ENCODE measurements at places on chromosomes 12 and 14.

- no peak for DNase-seq
Observed at GRCh38 chr12:91506452-91506851, 323.8 kb upstream of the DCN start.

DNA sequence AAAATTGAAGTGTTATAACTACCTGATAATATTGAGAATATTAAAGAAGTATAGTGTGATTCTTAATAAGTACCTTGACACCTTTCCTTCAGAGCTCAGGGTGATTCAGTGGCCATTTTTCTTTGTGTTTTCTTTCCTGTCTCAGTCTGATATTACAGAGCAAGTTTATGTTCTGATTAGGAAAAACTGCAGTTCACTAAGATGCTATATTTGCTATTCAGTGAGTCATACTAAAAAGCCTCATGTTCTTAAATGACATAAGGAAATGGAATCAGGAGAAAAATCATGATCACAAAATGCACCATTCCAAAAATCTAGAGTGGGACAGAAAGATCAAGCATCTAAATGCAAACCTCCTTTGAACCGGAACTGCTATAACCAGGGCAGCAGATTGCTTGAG is 390.6 kb upstream of the ATP2B1 start:
- DNase-seq, result no peak

- DNase-seq, result no peak
Observed at GRCh38 chr12:66304296-66304900, 2.1 kb downstream of the HELB start.

GRCh38 chr12:85036733-85037132 is 582 bp downstream of the LRRIQ1 start:
- no peak for DNase-seq

DNA sequence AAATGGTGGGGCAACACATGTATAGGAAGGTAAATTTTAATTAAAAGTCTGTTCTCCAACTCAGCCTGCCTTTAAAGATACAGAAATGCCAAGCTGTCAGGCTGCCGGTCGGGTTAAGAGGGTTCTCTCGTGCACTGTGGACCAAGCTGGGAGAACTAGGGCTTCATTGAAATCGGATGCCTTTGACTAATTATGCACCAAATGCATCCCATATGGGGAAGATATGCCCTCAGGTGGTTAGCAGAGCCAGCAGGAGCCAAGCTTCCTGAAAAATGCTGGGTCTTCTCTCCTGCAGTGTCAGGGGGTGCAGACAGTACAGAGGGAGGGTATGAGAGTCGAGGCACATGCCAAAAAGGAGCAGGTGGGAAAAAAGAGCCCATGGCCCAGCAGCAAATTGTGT is 236.1 kb downstream of the CACNA1C start:
- DNase-seq, result no peak

GRCh38 chr12:118035190-118036041 is 18.9 kb downstream of the RFC5 start:
- no peak for DNase-seq

DNA sequence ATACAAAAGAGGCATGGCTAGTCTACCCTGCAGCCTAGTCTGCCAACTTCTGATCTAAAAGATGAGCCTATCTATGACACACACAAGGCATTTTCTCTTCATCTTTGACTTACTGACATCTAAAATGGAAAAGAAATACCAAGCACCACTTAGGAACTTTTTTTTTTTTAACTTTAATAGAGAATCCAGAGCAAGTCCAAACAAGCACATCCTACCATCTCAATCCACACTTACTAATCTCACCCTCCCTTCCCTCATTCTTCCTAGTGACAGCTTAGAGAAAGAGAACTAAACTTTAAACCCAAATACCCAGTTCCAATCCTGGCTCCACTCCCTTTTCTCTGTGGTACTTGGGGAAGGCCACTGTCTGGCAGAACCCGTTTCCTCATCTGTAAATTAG is 31.8 kb downstream of the BDKRB1 start:
- no peak for DNase-seq

DNA sequence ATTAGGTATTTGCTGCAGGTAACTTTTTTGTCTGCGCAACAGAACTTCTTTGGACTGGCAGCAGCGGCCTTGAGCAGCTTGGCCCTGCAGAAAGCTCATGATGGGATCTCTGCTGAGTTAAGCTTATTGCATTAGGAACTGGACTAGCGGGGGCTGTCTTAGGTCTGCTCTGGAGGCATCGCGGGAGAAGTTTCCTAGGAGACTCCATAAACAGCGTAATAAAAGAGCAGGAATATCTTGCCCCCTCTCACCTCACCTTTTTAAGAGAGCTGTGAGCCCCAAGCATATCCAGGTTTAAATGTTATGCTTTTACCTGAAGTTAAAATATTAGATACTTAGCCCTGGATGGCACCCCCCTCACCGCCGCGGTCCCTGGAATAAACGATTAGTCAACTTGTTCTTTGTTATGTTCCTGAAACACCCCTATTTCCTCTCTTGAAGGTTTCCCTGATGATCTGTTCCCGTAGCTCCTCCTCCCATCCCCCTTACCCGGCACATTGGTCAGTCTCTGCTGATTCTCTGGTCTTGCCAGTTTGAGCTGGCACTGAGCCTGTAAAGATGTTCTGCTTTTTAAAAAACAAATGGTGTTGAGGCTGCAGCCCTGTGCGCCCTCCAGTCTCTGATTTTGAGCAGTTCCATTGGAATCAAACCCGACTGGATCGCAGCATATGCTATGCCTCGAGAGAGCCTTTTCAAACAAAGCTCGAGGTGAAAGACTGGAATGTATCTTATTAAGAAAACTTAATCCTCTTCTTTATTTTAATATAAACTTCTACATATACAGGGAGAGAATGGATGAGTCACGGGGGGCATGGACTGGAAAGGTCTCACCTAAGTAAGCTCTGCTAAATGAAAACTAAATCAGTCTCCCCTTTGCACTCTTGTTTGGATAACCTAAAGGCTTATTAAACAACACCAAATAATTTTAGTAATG is 1.9 kb downstream of the MLXIP start:
- no peak for DNase-seq

- DNase-seq, result no peak
Observed at GRCh38 chr12:19926266-19926665, 442.1 kb upstream of the PDE3A start.

- no peak for DNase-seq
Observed at GRCh38 chr12:30694412-30695198, 1.1 kb downstream of the IPO8 start.

GRCh38 chr12:3016191-3016590 is 57.0 kb downstream of the TEAD4 start:
- no peak for DNase-seq

GRCh38 chr14:95483309-95484165 is 32.9 kb downstream of the SYNE3 start:
- DNase-seq, result no peak

DNA sequence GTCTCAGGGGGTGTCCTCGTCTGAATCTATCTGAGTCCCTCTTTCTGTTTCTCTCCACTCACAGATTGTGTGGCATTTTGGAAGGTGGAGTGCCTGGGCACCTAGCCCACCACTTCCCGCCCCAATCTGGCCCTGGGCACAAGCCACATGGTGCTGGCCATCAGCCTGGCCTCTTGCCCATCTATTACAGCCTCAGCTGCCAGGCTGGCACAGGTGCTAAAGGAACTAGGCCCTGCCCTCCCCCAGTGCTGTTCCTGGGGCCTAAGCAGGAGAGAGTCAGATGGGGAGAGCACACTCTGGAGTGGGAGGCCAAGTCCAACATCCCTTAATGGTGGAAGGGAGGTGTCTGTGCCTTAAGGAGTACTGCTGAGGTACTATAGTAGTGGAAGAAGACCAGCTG is 8.3 kb upstream of the CALCOCO1 start:
- no peak for DNase-seq

GRCh38 chr14:94313991-94314655 is 9.0 kb downstream of the SERPINA6 start:
- DNase-seq, result no peak

DNA sequence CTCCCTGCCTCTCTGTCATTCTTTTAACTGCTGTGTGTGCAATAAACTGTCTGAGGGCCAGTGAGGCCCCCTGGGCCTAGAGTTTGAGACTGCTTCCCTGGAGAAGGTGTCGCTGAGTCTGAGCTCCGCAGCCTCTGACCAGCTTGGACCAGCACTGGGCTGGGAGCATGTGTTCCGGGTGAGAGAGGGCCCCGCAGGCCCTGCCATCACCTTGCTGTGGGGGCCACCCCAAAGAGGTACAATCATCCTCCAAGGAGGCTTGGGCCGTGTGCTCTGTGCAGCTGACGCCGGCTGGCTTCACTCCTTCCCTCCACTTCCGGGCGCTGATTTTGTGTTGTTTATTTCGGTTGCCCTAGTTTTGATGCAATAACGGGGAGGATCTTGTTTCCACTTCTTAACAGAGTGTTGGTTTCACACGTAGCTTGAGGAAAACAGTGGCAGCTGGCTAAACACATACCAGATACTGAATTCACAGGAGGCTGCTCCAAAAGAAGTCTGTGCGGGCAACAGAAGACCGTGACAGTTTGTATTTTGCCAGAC is 121.6 kb downstream of the TMEM132C start:
- no peak for DNase-seq

GRCh38 chr14:22485178-22485577 is 103.8 kb downstream of the DAD1 start:
- no peak for DNase-seq

- DNase-seq, result peak; percentile 69
Observed at GRCh38 chr12:121536054-121536898, 44.5 kb downstream of the KDM2B start.

DNA sequence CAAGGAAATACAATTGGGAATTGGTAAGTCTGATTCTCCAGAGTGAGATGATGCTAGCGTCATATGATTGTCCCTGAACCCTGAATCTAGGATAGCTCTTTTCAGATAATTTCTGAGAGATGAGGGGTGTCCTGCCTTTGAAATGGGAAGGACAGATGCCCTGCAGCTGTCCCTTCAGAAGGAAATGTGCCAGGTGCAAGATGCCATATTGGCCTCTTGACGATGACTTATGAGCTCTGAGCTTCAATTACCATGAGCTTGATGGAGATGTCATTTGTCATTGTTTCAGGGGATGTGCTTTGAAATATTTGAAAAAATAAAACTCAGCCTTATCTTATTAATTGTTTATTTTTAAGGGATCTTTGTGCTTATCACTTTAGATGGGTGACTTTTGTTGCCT is 185.1 kb downstream of the DACT1 start:
- DNase-seq, result peak; percentile 42

- no peak for DNase-seq
Observed at GRCh38 chr12:130969223-130969622, 15.5 kb downstream of the ADGRD1 start.

- DNase-seq, result no peak
Observed at GRCh38 chr12:129605666-129606065, 298.2 kb downstream of the TMEM132D start.

- DNase-seq, result peak; percentile 14
Observed at GRCh38 chr12:97335115-97335514, 127.5 kb upstream of the RMST start.

- DNase-seq, result no peak
Observed at GRCh38 chr14:89807892-89808291, 146.6 kb downstream of the EFCAB11 start.

- DNase-seq, result no peak
Observed at GRCh38 chr14:51368721-51369163, 128.7 kb downstream of the TMX1 start.

DNA sequence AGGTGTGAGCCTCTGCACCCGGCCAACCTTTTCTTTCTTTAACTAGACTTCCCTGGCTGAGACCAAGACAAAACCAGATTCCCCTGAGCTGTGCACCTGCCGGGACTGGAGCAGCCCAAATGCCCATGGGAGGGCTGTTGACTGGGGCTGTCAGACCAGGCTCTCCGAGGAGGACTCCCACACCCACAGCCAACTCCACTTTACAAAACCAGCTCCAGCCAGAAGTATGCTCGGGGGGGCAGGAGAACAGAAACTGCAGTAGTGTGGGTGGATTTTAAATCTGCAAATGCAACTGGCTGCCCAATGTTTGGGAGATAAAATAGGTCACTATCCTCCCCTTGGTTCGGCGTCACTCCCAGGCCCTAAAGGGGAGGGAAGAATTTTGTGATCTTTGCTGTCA is 78.5 kb downstream of the VCPKMT start:
- DNase-seq, result no peak

DNA sequence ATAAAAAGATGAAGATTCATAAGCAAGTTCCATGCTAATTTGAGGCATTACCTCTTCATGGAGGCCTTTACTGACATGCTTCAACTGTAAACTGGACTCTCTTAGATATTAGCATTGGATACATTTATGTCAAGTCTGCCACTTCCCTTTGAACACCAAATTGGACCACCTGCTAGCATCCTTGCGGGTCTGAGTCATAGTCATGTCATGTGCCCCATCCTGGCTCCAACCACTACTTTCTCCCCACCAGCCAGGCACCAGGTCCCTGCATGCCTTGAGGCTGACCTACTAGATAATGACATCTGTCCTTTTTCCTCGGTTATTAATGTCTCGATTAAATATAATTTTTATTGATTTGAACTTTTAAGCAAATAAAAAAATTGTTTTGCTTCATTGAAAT is 32.9 kb upstream of the EEA1 start:
- DNase-seq, result no peak

- no peak for DNase-seq
Observed at GRCh38 chr12:123958876-123959275, 13.8 kb downstream of the CCDC92 start.

DNA sequence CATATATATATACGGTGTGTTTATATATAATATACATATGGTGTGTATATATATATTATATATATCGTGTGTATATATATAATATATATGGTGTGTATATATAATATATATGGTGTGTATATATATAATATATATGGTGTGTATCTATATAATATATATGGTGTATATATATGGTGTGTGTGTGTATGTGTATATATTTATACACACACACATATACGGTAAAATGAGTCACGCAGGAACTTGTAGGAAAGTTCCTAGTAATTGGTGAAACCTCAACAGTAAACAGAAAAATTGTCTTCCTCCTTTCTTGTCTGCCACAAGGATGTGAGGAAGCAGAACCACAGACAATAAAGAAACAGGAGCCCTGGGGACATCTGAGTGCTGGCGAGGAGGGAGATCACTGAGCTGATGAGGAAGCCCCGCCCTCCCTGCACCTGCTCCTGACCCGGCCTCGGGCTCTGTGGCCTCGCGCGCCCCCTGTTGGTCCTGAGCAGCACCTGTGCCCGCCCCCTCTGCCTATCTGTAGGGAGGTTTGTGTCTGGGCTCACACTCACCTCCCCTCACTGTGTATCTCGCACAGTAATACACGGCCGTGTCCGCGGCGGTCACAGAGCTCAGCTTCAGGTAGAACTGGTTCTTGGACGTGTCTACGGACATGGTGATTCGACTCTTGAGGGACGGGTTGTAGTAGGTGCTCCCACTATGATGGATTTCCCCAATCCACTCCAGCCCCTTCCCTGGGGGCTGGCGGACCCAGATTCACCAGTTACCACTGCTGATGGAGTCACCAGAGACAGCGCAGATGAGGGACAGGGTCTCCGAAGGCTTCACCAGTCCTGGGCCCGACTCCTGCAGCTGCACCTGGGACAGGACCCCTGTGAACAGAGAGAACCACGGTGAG is 1079.4 kb downstream of the TMEM121 start:
- no peak for DNase-seq

Data from NCI-H1417 treated with DMSO at 0.1 percent for 48 hours (cell line).